ENCODE measurements at places on chromosomes 4 and X. TPM values are rescaled to one million over a fixed set of nuclear protein-coding genes. Genes with fewer than 3 reads are reported as not detected.

DNA sequence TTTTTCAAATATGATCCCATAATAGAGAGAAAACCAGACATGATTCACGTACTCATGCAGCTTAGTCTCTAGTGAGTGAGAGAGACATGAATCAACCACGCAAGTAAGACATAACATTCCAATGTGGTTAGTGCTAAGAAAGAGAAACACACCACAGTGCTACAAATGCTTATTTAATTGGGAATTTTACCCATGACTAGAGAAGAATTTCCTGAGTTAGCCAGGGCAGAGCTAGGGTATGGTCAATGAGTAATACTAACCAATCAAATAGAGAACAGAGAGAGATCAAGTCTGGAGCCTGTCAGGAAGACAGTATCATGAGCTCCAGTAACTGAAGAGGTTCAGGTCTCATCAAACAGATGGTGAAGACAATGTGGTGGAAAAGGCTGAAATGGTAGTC lies 495.2 kb downstream of the PDGFC start:
- no peak for DNase-seq

HPGDS gene
- 5.5 TPM for polyA plus RNA-seq

DNA sequence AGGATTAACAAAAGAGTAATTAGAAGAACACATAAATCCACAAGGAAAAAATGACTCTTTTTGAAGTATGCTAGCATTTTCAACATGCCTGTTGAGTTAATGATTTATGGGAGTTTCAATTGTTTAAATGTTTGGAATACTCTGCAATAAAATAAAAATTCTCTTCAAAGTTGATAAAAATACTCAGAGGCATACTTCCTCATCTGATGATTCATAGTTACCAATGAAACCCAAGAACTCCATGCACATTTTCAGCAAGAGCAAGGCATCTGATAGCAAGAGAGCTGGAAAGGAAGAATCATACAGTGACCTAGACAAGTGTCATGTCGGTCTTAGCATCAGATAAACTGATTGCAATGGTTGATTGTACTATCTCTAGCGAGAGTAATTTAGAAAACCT lies 443.7 kb upstream of the ATOH1 start:
- no peak for DNase-seq

DNA sequence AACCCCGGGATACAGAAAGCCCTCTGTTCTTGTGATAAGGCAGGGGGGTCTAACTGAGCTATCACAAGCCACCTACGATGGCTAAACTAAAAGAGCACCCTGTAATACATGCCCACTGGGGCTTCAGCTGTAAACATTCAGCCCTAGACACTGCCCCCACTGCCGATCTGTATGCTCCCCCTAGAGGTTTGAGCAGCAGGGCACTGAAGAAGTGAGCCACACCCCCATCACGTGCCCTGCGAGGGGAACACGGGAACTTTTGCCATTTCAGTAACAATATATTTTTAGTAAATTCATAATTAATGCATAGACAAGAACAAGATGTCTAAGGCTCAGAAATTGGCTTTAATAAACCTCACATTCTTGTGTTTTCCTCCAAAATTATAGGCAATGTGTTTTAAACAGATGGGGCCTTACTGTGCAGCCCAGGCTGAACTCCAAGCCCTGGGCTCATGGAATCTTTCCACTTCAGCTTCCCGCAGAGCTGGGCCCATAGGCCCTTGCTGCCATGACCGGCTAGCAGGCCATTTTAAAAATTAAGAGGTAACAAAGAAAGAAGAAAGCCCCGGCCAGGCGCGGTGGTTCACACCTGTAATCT lies 235.3 kb upstream of the SFRP2 start:
- no peak for DNase-seq

MGARP gene
- polyA plus RNA-seq: 0.28 TPM

DNA sequence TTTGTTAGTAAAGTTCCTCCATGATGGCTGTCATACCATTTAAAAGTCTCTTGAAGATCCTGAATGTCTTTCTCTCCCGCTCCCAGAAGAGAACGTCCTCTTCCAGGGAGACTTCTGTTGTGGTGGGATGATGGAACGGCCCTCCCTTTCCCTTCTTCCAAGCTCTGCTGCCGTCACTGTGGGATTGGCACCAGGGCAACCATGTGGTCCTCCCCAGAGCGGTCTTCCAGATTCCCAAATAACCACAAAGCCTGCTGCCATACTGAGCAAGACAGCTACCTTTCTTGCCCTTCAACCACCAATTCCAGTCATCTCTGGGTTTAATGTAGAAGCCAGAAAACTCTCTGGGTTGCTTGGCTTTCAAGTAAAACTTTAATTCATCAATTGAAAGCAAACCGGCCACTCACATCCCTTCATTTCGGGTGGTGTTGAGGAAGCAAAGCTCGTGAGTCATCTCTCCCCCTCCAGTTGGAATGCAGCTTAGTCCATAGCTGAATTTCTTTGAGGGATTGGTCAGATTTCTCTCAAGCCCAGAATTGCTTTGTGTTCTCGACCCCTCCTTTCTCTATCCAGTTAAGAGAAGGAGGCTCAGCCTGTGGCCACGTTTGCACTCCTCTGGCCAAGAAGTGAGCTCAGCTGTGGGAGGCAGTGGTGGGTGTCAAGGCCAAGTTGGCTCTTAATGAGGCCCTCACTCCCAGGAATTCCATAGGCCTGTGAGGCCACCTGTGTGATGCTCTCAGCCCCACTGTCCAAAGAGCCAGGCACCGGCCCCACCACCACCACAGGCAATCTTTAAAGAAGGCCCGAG lies 36.9 kb downstream of the FHDC1 start:
- peak; percentile 94 for DNase-seq

- no peak for DNase-seq
Observed at GRCh38 chr4:20287246-20287645, 35.5 kb downstream of the SLIT2 start.

DNA sequence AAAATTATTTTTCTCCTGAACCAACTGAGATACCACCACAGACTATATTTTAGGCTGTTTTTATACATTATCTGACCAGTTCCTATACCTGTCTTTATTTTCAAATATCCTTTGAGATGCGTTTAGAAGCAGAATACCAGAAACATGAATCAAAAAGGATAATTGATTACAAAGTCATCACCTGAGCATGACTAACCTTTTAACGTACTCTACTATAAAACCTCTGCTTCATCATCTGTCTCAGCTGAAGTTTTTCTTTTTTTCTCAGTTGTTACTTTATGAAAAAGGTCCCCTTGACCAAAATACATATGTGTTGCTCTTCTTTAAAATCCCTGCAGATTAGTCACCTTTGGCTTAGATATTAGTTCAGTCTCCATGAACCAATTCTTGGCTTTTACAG lies 109.8 kb downstream of the AMMECR1 start:
- DNase-seq: no peak

- no peak for DNase-seq
Observed at GRCh38 chrX:37667141-37667540, 18.4 kb upstream of the XK start.

TKTL2 gene
- polyA plus RNA-seq: not detected

- DNase-seq: no peak
Observed at GRCh38 chr4:14400307-14400706, 602.0 kb upstream of the CPEB2 start.

BEX2 gene
- polyA plus RNA-seq: 41.2 TPM

DNA sequence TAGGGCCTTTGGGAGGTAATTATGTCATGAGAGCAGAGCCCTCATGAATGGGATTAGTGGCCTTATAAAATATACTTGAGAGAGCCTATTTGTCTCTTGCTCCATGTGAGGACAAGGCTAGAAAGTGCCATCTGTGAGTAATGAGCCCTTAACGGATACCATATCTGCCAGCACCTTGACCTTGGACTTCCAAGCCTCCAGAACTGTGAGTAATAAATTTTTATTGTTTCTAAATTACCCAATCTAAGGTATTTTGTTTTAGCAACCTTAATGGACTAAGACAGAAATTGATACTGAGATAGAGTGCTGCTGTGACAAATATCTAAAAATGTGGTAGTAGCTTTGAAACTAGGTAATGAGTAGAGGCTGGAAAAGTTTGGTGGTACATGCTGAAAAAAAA lies 285.0 kb upstream of the DIPK2B start:
- DNase-seq: no peak

MAGEB17 gene
- polyA plus RNA-seq: not detected

DNA sequence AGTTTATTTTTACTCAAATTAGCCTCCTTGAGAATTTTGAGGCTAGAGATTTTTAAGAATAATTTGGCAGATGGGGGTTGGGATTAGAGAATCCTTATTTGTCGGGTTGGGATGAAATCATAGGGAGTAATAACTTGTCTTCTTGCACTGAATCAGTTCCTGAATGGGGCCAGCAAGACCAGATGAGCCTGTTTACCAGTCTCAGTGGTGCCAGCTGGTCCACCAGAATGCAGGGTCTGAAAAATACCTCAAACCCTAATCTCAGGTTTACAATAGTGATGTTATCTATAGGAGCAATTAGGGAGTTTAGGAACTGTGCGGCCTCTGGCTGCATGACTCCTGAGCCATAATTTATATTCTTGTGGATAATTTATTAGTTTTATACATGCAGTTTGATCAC lies 705.9 kb upstream of the AGA start:
- no peak for DNase-seq

All from forelimb muscle (tissue), 1 donor.